Cardiac fibroblast (primary cell): ENCODE measurements at places on chromosomes 1 and 21.

DNA sequence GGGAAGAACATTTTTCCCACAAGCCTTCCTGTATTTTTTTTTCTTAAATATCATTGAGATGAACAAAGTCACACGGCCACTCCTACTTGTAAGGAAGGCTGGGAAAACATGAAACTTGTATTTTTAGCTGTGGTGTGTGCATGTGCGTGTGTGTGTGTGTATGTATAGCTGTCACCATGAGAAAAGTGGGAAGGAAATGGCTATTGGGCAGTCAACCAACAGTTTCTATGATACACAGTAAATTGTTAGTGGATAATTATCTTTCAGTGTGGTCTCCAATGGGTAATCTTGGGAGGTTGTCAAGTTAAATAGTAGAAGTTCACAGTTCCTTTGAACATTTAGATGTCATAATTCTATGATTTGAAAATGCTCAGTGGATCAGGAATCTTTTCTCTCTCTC, 132.7 kb upstream of the USP24 start:
- no peak for DNase-seq

GRCh38 chr1:28456078-28456477, 49.8 kb upstream of the RCC1 start:
- DNase-seq: peak; percentile 92

DNA sequence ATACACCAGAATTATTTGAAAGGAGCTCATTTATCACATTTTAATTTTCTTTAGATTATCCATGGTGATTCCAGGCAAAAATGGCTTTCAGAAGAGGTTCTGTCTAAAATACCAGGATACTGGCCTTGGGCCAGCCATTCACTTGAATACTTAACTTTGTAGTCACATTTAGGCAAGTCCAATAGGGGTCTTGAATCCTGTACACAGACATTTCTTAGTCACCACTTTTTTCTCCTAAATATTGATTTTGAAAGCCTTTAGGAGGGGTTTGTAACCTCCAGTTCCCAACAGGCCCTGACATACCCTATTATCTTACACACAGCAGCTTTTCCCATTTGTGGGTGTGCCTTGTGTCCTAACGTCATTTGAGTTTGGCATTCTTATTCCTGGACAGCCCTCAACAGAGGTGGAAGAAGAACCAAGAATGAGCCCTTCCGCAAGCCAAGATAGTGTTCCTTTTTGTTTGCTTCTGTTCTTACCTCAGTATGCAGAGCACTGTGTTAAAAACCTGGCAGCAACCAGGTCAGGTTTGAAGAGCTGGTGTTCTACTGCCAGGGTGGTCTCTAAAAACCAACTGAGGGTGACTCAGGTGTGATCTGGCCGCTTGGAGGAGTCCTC, 19.5 kb downstream of the MAP3K7CL start:
- peak; percentile 42 for DNase-seq

GRCh38 chr1:212606395-212607205, 2.0 kb upstream of the ATF3 start:
- DNase-seq: no peak

DNA sequence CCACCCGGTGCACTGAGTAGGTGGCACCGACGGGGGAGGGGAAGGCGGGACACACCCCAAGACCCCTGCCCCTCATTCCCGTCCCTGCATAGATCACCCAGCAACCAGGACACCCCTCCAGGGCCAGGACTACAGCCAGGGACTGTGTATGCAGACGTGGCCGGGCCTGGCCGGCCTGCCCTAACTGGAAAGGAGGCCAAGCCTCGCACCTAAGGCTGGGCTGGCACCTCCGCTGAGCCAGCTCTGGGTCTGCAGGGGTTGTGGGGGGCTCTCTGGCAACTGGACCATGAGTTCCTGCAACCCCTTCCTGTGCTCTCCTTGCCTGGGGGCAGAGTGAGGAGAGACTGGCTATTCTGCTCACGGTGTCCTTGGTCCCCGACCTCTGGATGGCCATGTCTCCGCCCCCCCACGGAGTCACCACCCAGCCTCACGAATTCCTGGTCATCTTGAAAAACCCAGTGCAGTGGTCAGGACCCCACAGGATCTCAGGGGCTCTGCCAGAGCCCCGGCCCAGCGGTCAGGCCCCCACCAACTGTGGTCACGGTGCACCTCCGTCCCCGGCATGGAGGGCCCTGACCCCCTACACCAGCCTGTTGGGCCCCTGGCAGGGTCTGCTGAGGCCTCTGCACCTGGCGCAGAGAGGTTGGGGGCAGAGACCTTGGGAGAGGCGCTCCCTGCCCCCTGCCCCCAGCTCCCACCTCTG, 1.1 kb upstream of the FNDC10 start:
- no peak for DNase-seq

GRCh38 chr1:225539069-225539468, 111.2 kb upstream of the LBR start:
- no peak for DNase-seq

GRCh38 chr1:33819913-33820311, 44.0 kb upstream of the HMGB4 start:
- DNase-seq: no peak

GRCh38 chr1:17797478-17797877, 42.3 kb downstream of the ACTL8 start:
- DNase-seq: no peak

DNA sequence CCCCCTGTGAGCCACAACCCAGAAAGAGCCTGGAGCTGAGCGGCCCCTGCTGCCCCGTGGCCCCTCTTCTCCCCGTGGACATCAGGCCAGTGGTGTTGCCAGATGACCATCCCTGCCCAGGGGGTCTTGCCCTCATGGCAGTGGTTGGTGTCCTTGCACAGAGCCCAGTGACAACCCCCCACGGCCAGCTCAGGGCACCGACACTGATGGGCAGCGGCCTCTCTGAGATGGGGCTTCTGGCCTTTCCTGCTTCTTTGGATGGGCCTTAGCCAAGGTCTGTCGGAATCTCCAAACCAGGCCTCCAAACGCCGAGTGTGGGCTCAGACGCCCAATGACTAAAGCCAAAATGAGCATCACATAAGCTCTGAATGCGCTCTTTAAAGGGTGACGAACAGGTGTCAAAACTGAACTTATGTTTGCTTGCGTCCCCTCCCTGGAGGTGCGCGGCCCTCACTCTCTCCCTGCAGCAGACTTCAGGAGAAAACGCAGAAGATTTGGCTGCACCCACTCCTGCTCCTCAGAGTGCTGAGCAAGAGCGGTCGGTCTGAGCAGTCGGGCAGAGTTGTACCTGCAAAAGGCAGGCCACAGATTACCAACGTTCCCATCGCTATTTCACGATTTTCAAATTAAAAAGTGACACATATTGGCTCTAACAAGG, 41.9 kb downstream of the UBE2G2 start:
- DNase-seq: no peak

GRCh38 chr1:45348020-45348419, 7.8 kb upstream of the MUTYH start:
- peak; percentile 26 for DNase-seq

- DNase-seq: peak; percentile 89
Observed at GRCh38 chr1:200802865-200803512, 64.3 kb downstream of the CAMSAP2 start.

GRCh38 chr1:219310181-219310728, 136.6 kb downstream of the LYPLAL1 start:
- no peak for DNase-seq

- no peak for DNase-seq
Observed at GRCh38 chr1:234985516-234986294, 142.9 kb downstream of the TOMM20 start.

DNA sequence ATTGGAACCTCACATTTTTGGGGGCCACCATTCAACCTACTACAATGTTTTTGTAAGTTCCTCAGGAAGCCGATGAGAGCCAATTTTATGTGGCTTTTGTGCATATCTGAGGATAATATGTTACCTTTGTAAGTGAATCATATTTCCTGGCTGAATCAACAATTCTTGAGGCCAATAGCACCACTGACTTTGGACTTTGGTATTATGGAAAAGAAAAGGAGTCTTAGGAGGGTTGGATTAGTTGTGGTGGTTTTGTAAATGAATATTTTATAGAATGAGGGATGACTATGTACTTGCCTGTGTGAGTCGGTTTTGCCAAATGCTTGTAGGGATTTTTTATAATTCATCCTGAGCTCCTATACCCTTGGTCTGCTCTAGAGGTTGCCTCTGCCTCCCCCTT, 181.5 kb upstream of the HMGB4 start:
- DNase-seq: no peak

DNA sequence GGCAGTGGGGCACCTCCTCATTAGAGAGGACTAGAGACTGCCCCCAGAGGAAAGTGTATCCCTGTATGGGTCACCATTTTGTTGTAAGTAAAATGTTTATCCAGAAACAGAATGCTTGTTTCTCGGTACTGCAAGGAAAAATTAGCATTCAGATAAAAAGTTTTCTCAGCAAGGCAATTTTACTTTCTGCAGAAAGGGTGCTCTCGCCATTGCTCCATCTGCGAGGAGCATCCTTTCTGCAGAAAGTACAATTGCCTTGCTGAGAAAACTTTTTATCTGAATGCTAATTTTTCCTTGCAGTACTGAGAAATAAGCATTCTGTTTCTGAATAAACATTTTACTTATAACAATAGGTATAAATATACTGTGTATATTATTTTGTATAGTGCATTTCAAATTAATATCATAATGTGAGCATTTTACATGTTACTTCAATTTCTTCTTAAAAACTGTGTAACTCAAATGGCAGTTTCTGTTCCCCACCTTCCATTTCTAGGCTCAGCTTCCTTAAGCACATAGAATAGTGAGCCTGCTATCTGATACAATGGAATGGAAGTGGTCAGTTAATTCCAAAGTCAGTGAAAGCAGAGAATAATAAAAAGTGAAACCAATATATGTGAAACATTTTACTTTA, 76.5 kb upstream of the DESI2 start:
- peak; percentile 7 for DNase-seq

DNA sequence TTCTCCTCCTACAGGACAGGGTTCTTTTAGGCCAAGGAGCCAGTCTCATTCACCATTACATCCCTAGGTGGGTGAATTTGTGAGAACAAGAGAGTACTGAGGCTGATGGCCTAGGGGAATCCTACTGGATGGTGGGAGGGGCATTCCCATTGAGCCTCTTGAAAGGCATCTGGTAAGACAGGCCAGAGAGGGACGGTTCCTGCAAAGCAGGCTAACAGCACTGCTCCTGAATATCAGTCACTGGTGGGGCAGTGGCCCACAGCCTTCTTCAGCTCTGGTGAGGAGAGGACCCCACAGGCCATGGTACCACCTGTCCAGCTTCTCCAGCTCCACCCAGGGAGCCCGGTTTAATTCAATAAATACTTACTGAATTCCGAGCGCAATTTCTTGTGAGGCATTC, 125.9 kb upstream of the EDN2 start:
- DNase-seq: no peak

DNA sequence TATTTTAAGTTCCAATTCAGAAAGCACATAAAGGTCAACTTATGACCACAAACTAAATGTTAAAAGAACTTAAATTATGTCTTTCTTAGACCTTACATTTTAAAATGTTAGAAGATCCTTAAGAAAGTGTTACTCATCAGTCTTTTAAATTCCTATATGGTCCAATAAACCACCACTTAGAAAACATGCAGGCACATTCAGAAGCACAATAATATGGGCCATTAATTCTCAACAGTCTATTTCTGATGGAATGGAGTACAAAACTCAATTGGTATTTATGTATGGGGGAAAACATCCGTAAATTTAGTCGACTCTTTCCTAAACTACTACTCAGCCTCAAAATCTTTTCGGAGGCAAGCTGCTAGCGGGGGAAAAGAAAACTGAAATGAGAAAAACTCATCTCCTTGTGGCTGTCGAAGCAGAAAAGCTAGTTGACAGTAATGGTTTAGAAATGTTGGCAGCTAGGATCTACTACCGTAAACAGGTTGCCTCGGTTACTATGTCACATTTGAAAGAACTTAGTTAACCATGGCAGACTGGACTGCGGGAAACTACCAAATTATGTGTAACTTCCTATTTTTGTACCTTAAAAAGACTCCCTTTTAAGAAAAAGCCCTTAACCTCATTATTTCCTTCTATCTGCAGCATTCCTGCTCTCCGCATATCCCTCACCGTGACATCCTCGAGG, 1.0 kb downstream of the TRMT1L start:
- peak; percentile 58 for DNase-seq

GRCh38 chr1:222757646-222758268, 20.8 kb downstream of the FAM177B start:
- DNase-seq: peak; percentile 45

- DNase-seq: peak; percentile 9
Observed at GRCh38 chr1:110508028-110508940, 10.7 kb downstream of the KCNA10 start.

DNA sequence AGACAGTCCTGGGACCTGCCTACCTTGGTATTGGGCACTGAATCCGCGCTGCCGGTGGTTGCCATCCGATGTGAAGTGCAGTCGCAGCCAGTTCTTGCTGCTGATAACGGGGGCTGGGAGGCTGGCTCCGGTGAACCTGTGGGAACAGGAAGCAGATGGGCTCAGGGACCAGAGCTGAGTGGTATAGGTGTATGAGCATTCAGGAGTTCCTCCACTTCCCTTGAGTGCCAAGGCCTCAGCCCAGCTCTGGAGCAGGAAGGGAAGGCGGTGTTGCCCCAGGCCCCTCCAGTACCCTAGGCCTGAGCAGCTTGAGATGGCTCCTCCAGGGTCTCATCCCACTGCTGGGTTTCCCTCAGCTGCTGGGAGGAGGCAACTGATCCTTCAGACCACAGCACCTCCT, 17.0 kb upstream of the HMGB4 start:
- no peak for DNase-seq

GRCh38 chr1:77509051-77509492, 173.4 kb downstream of the ZZZ3 start:
- peak; percentile 46 for DNase-seq

GRCh38 chr1:154527192-154527591, 25.0 kb upstream of the SHE start:
- no peak for DNase-seq

DNA sequence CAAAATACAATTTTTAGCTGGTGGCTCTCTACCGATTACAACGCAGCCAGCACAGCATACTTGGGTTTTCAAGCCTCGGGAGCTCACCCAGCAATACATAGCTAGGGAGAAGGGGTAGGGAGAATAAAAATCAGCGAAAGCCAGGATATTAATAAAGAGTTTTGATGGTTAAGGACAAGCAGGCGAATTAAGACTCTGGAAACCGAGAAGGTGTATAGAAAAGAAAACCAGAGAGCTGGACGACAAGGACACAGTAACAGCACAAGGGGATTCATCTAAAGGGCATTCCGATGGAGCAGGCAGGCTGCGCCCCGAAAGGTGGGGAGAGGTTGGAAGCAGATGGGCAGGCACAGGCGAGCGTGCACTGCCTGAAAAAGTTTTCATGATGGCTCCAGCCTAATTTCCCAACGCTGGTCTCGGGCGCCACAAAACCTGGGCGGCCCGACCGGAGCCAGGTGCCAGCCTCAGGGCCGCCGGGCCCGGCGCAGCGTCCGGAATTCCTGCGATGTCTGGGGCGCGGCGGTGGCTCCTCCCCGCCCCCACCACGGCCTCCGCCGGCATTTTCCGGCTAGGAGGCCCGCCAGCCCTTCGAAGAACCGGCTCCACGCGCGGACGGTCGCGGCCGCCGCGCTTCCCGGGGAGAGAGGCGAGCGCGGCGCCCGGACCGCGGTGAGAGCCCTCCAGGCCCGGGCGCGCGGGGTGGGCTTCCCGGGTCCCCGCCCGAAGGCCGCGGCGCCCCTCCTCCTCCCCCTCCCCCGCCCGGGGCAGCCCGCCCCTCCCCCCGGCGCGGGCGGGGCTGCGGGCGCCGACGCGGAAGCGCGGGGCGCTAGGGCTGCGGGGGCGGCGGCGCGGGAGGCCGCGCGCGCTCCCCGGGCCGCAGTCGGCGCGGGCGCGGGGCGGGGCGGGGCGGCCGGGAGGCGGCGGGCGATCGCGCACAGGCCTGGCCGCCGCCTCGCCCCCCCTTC, 774 bp upstream of the DYRK1A start:
- DNase-seq: peak; percentile 77
